ENCODE measurements at places on chromosomes 2 and 18. TPM values are rescaled to one million over a fixed set of nuclear protein-coding genes. Genes with fewer than 3 reads are reported as not detected.
A peak's percentile ranks its signal among the peaks of the same experiment; 100 is the strongest.

- DNase-seq, result no peak
These were observed 269.6 kb upstream of the CWC22 start for GRCh38 chr2:180276733-180277132.

DNA sequence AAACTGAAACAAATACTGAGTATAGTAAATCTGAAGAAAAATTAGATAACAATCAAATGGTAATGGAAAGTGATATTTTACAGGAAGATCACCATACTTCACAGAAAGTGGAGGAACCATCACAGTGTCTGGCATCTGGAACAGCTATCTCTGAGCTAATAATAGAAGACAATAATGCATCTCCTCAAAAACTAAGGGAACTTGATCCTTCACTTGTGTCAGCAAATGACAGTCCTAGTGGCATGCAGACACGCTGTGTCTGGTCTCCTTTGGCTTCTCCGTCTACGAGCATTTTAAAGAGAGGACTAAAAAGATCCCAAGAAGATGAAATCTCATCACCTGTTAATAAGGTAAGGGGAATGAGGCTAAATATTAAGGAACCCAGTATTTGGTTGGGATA, 56.1 kb downstream of the RIF1 start:
- DNase-seq, result no peak

DNA sequence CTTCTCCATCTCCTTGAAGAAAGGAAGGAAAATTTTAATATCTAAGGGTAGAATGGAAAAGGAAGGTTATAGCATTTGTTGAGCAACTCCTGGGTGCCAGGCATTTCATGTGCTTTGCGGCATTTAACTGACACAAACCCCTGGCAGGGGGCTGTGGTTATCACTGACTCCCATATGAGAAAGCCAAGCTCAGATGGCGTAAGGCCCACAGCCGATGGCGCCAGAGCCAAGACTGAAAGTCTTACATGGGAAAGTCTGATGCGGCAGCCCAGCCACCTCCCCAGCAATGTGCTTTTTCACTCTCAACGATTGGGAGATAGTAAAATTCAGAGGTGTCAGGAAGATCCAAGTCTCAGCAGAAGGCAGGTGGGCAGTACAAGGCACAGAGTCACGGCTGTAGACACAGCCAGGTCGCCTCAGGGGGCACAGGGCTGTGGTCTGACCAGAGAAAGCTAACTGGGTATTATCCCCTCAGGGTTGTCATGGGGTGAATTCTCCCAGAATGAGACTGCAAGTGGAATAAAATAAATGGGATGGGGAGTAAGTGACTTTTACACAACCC, 324.2 kb upstream of the NCKAP5 start:
- DNase-seq, result no peak

- DNase-seq, result peak; percentile 89
These were observed at the start of gene KIF3C for GRCh38 chr2:25982273-25982967. TSS of gene KIF3C (minus strand) at chr2:25982497. CDS start at chr2:25981917, 580 bp downstream.

DNA sequence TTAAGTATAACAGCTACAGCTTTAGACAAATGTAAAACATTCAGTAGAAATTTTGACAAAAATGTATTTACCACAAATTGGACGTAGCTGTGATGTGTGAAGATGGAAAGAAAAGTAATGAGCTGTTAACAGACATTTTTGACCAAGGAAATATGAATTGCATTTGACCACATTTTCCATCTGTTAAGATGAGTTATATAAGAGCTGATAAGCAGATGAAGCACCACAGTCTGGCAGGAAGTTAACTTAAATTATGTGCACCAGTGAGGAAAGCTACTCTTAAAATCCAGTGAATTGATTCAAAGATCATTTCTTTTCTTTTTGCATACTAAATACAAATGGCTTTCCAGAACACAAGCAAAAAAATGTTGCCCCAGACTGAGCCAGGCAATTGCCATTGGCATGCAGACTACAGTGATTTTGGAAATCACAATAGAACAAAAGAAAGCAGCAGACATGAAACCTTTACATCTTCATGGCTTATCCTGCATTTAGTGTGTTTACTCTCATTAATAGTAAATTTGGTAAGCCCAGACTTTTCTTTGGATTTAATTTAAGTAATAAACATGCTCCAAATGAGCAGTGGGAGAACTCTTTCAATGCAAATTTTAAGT, 493.7 kb downstream of the TMX3 start:
- no peak for DNase-seq

Gene RASGRP3
- 12.8 TPM for total RNA-seq

DNA sequence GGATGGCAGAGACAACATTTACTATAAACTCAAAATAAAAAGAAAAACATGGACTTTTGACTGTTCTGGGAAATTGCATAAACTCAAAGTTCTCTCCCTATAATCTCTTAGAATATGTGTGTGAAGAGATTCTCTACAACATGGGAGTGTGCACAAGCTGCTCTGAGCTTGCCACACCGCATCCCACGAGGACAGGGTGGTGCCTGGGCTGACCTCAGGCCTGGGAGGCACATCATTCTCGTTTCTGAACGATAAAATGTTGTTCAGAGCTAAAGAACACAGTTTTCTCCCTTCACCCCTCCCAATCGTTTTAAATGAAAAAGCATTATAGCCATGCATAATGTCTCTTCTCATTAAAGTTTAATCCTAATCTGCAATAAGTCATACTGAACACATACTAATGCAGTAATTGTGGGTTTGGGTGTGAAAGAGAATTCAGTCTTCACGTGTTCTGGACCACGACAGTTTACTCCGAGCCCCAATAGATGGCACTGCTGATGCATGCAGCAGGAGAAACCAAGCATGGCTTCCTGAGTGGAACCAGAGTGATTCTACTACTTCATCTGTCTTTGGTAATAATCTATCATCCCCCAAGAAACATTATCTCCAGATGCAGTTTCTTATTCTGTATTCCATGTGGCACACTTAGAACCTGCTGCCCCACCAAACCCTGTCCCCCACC, 46.9 kb upstream of the LAMA1 start:
- no peak for DNase-seq

DNA sequence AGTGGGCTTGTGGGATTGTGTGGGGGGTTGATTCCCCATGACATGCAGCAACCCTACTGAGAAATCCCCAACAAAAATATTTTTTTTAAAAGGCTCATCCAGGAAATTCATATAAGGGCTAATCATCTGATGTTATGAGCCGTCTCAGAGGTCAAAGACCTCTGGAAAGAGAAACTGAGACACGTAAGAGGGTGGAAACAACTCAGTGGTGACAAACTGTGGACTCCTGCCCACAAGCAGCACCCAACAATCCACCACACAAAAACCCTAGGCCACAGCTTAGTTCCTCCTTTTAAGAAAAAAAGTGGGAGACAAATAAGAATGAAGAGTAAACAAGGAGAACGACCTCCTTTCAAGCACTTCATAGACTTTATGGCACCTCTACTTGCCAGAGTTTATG, 1096.1 kb upstream of the NRXN1 start:
- no peak for DNase-seq

GRCh38 chr2:85419009-85419675, 628 bp downstream of the SH2D6 start:
- DNase-seq, result no peak

GRCh38 chr2:236782938-236783337, 213.3 kb downstream of the ACKR3 start:
- DNase-seq, result no peak

DNA sequence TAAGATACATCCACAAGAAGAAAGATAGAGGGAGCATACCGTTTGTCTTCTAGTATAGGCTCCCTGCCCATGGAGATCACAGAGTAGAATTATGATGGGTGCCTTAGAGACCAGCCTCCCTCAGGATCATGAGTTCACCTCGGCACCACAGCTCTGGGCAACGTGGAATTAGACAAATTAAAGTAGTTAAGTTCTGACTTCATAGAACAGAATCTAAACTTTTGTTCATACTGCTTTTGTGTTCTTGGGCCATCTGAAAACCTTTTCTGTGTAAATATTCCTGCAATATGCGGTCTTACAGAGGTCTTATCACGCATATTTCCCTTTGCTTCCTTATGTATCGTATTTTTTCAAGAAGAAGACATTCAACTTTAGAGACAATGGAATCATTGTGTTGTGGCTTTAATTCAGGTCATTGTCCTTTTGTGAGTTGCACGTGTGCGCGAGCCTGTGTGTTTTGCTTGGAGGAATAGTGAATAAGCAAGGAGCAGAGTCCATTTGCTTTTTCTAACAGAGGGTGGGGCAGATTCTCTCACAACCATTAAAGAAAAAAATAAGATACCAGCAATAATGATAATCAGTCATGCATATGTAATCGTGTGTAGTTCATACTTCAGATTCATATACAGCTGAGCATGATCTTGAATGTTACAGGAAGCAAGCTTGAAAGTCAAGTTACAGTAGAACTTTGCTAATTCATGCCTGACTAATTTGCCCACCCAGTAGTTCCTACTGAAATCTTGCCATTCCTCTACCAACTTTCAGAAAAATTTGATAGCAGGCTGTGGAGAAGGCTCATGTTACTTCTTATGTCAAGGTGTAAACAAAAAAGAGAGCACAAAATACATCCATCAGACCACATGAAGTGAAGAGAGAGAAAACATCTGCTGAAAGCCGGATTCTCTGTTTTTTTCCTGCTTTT, 243.6 kb downstream of the NEDD4L start:
- no peak for DNase-seq

DNA sequence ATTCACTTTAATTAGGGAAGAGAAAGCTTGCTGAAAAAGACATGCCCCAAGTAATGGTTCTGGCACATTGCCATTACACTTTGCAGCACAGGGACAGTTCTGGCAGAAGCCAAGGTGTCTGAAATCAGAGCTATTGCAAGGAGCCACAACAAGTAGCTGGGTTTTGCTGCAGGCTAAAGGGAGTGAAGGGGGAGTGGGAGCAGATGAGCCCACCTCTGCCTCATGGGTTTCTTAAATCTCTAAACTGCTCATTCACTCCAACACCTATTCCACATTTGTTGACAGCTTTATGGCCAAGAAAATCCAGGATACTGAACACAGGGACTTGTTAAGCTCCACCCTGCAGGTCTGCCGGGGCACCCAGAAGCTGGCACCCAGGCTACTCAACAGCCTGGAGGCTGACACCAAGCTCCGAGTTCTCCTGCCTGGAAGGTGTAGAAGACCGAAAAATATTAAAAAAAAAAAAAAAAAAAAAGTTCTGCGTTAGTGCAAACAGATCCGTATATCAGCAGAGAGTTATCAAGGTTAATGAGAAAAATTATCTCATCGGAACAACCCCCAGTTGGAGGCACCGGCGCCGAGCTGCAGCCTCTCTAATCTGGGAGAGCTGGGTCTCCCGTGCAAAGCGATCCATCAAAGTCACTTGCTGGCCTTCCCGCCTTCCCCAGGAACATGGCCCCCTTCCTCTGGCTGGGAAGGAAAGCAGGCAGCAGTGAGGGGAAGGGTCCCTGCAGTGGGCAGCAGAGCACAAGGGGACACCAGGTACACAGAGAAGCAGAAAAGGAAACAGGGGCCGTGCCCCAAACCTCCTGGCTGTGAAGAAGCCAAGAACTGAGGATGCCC, 123.7 kb downstream of the HNMT start:
- DNase-seq, result no peak

DNA sequence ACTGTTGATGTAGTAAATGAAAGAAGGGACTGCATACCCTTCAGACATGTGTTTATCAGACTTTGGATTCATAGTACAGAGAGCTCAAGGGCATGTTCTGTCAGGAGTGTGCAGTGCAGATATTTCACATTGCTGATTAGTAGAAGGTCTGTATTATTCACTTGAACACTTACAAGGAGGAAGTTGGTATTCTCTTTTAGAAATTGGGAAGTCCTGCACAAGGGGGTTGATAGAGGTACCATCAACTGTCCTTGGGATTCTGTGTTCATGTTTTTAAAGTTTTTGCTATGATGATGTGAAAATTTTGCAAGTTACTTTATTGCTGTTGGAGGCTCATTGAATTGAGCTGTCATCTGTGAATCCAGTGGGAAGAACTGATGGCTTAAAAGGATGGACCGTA, 6.7 kb downstream of the PSMD1 start:
- no peak for DNase-seq

- DNase-seq, result no peak
These were observed 11.7 kb downstream of the CREG2 start for GRCh38 chr2:101375653-101376052.

- no peak for DNase-seq
These were observed 71.5 kb upstream of the CTDP1 start for GRCh38 chr18:79608069-79608468.

DNA sequence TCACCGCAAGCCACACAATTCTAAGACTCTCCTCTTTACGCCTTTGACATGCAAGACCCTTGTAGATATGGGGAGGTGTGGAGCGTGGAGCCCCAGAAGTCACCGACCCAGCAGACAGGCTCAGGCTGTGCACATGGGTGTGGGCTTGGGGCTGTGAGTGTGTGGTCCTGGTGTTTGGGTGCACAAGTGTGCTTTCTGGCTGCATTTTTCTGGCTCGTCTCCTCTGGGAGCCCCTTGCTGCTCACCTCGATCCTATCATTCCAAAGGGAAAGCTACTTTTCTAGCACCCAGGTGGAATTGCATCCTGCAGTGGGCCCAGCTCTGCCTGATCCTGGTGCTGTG, 143.0 kb downstream of the ACOXL start:
- no peak for DNase-seq

DNA sequence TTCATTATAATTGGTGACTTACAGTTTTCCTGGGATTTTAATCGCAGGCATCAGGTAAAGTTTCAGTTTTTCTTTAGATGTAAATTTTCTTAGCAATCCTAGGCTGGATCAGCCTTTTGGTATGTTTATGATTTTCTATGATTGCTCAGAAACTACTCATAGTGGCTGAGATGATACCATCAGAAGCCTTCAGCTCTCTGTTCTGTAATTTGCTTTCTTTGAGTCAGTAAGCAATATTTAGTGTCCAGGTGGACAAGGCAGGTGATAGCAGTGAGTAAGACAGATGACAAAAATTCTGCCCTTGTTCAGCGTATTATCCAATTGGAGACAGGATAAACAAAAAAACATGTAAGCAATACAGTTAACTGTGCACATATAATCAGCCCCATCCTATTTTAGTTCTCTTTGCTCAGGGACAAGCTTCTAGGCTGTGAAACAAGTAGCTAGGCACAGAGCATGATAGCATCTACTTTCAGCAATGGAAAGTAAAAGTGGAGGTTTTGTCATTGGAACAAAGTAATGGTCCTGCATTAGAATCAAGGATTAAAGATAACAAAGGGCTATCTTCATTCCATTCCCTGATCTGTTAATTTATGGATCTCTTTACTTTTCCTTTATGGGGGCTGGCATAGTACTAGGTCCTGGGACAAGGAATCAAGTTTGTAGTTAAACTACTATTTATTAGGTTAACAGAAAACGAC, 100.8 kb downstream of the EPC2 start:
- DNase-seq, result no peak

DNA sequence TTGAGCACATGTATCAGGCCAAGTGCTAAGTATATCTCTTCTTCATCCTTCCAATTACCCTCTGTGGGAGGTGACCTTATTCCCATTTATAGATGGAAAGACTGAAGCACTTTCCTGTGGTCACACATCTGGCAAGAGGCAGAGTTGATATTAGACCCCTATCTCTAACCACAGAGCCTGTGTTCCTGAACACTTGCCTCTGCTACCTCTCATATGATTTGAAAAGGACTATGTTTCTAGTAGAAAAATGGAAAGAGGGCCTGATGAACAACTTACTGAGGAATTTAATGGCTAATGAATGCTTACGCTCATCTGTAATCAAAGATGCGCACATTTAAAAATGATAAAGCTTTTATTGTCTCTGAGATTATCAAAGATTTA, 46.2 kb upstream of the DYNC2LI1 start:
- DNase-seq, result no peak

GRCh38 chr2:100260712-100261620, 61.3 kb downstream of the LONRF2 start:
- DNase-seq, result peak; percentile 81

- DNase-seq, result no peak
These were observed 111.0 kb upstream of the MAP4K3 start for GRCh38 chr2:39547811-39548719.

Measured in aorta (tissue), 5 donors.